ENCODE measurements at places on chromosomes 4 and X.

DNA sequence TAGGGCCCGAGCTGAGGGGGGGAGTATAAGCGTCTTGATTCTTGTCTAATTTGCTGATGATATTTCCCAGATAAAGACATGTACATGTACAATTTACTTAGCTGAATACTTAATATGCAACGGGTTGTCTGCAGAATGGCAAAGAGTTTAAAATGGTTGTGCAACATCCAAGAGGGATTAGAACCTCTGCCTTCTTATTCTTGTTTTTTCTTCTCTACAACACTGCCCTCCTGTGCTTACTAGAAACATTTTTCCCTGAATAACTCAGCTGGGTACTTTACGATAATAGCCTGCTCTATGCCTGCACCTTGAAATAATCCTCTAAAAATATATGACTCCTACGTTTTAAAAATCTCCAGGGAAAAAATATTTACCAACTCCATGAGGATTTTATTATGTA is 41.8 kb downstream of the INTS12 start:
- no peak for DNase-seq

- DNase-seq: no peak
These were observed 1101.7 kb upstream of the INTU start for GRCh38 chr4:126530996-126531585.

DNA sequence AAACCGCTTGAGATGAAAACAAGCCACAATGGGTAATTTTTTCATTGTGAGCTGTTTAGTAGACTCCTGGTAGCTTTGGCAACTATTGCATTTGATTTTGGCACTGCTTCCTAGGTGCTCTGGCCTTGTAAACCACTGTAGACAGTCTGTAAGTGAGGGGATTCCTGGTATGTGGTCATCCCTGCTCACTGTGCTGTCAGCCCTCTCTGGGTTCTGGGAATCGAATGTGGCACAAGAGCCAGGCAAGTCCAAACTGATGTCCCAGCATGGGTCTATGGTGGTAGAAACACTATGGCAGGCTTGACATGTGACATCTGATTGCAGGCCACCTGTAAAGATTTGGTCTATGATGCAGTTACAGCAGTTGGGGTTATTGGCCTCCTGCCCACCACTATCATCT is 2.5 kb downstream of the USP51 start:
- DNase-seq: no peak

- DNase-seq: no peak
These were observed 34.0 kb downstream of the LDOC1 start for GRCh38 chrX:141142946-141143345.

DNA sequence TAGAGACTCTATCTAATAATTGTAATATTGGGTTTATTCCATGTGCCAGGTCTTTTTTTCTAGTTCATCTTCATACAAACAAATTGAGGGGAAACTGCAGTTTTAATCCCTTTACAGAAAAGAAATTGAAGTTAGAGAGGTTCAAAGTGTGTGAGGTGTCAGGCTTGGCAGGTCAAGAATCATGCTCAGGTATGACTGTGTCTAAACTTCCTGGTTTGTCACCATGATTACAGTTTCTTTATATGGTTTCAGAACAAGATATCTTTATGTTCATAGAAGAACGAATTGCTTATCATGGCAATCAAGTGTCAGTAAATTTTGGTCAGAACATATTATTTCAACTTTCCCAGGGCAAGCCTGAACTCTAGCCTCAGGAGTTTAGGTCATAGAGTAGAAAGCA is 460.4 kb downstream of the RAPGEF2 start:
- no peak for DNase-seq

DNA sequence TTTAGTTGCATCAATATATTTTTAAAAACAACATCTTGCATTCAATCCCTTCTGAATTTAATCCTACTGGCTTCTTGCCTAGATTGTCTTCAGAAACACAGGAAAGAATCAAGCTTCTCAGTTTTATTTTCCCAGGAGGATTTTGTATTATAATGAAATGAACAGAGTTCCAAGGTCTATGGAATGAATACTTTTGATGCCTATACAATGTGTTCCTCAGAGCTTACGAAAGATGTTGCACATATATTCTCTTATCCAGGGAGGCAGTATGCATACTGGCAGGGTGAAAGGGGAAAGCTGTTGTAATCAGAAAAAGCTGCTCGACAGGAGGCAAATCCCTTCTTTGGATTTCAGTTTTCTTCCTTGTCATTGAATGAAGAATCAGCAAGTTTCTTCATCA is 8.8 kb downstream of the TMPRSS11D start:
- DNase-seq: no peak

- DNase-seq: no peak
These were observed 16.8 kb downstream of the TSPAN7 start for GRCh38 chrX:38578167-38578566.

GRCh38 chr4:107009196-107009968 is 26.7 kb downstream of the DKK2 start:
- no peak for DNase-seq

DNA sequence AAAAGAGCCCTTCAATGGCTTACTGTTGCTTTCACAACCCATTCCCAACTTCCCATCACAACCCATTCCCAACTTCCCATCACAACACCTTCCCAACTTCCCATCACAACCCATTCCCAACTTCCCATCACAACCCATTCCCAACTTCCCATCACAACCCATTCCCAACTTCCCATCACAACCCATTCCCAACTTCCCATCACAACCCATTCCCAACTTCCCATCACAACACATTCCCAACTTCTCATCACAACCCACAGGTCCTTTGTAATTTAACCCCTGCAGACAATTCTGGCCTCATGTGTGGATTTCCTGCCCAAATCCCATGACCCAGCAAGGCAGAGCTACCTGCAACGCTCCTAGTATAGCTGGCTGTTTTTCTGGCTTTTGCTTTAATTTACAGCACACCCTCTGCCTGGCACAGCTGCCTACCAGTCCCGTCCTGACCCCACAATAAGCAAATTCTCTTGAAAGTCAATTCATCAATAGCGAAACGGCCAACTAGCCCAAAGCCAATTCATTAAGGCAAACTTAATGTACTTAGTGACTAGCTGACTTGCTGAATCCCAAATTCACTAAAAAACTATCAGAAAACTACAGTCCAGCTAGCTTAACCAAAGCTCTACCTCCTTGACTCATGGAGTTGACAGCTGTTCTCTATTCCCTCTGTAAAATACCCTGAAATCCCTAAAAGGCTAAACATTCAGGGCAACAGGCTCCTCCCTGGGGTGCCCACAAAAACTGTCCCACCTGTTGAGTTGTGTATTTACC is 75.6 kb downstream of the AFAP1 start:
- no peak for DNase-seq

- no peak for DNase-seq
These were observed 5.9 kb upstream of the GPKOW start for GRCh38 chrX:49129427-49129826.

DNA sequence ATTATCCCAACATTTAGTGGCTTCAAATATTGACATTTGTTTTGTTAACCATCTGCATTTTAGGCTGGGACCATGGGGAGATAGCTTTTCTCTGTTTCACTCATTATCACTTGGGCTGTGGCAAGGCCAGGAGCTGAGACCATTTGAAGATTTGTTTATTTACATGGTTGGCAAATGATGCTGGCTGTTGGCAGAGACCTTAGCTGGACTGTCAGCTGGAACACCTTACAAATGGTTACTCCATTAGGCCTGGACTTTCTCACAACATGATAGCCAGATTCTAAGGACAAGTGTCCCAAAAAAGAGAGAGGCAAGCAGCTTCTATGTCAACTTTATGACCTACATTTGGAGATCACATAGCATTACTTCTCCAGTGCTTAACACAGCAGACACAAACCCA is 130.4 kb downstream of the INPP4B start:
- no peak for DNase-seq

GRCh38 chr4:87584222-87584908 is 24.0 kb upstream of the DSPP start:
- no peak for DNase-seq

DNA sequence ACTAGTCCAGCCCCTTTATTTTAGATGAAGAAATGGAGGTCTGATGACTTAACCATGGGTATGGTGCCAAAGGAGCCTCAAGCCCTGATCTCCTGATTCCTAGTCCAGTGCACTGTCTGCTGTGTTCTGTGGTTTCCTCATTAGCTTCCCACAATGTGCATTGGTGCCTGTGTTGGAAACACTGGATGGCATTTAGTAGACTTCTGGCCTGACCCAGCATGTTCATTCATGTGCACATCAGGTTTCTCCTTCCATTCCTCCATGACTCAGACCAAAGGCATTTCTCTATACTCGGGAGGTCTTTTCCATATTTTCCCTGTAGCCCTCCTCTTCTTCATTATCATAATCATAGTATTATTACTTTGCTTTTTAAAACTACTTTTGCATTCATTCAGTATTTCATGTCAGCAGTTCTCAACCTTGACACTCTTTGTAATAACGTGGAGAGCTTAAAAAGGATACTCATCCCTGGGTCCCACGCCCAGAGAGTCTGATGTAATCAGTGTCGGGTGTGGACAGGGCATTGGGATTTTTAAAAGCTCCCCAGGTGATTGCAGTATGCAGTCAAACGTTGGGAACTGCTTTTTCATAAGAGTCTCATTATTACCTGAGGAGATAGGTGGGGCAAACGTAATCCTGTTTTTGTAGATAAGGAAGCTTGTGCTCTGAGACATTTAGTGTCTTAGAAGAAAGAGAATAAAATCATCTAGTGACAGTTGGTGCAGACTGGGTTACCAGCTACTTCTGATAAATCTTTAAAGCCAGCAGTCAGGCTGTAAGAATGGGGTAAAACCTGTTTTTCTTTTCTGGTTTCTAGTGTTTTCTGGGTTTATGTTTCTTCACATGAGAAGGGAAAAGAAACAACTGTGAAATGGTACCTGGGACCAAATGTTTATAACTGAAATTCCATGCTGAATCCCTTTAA is 40.9 kb upstream of the XK start:
- DNase-seq: no peak

- peak; percentile 76 for DNase-seq
These were observed 4.9 kb downstream of the PRDM8 start for GRCh38 chr4:80202190-80202711.

DNA sequence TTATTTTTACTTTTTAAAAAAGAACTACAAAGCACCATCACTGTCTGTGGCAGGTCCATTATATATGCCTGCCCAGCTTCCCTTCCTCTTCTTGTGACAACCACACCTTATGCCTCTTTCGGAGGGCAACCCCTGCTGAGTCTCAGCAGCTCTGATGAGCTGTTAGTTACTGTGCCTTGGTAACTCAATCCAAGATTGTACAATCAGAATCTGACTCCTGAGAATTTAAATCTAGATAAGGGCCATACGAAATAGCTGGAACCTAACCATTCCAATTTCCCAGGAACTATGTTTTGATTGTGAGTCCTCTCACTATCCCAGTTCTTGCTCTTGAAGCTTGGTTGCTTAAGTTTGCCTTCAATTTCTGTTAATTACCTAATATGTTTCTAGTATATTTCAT is 61.9 kb downstream of the ADAMTS3 start:
- no peak for DNase-seq

DNA sequence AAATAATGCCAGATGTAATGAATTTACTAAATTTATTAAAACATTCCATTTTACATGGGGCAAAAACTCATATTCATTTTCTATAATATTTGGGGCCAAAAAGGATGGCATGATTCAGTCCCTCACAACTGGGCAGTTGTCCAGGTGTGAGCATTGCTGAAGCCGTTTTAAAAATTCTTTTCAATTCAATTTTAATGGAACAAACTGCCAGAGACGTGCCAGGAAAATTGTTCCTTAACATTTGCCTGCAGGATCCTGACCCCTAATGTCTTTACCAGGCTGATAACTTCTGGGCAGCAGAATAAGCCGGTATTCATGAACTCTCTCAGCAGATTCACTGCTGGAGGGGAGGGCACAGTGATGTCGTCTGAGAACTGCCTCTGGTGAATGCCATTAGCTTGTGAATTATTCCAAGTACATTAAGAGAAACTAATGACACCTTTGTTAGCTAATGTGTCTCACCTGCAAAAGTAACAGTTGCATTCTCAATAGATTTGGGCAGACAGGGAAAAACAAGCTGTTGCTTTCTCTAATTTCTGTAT is 1445.1 kb upstream of the TENM3 start:
- no peak for DNase-seq

DNA sequence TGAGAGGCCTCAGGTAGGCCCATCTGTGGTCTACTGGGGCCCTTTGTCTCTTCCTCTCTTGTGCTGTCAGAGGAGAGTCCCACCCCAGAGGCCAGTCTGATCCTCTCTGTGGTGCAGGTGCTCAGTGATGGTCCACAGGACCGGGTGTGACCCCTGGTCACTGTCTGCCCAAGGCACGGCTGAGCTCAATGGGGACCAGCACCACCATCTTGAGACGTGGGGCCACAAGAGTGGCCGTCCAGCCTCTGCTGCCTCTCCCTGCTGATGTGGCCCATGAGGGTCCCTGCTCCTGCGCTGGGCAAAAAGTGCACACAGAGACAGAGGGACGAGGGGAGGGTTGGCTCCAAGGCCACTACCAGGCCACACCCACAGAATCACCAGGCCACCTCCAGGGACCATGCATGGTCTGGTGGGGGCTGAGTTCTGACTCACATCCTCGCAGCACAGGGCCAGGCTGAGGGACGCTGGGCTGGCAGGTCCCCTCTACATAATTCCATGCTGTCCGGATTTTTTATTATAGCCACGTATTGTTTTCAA is 88.3 kb downstream of the FAM53A start:
- no peak for DNase-seq

- no peak for DNase-seq
These were observed 205.4 kb upstream of the PSAPL1 start for GRCh38 chr4:7640136-7640535.

DNA sequence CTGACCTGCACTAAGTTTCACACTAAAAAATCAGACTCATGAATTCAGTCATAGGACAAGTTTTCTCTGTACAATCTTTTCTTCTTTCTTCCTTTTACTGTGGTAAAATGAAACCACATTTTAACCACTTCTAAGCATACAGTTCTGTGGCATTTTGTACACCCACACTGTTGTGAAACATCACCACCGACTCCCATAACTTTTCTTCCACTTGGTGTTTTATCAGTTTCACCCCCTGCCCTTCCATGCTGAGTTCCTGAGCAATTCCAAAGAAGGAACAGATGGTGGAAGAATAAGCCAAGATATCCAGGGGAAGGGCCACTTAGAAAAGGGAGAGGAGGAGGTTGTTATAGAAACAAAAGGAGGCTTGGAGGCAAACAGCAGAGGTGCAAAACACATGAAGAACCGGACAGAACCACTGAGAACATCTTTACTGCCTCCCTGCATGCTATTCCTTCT is 22.6 kb downstream of the SLC25A4 start:
- DNase-seq: no peak

GRCh38 chr4:129908117-129908516 is 812.2 kb downstream of the C4orf33 start:
- DNase-seq: no peak

- DNase-seq: no peak
These were observed 155.2 kb upstream of the PABPC5 start for GRCh38 chrX:91279479-91279878.
